ENCODE measurements at places on chromosomes 16 and 17.
A peak's percentile ranks its signal among the peaks of the same experiment; 100 is the strongest.

DNA sequence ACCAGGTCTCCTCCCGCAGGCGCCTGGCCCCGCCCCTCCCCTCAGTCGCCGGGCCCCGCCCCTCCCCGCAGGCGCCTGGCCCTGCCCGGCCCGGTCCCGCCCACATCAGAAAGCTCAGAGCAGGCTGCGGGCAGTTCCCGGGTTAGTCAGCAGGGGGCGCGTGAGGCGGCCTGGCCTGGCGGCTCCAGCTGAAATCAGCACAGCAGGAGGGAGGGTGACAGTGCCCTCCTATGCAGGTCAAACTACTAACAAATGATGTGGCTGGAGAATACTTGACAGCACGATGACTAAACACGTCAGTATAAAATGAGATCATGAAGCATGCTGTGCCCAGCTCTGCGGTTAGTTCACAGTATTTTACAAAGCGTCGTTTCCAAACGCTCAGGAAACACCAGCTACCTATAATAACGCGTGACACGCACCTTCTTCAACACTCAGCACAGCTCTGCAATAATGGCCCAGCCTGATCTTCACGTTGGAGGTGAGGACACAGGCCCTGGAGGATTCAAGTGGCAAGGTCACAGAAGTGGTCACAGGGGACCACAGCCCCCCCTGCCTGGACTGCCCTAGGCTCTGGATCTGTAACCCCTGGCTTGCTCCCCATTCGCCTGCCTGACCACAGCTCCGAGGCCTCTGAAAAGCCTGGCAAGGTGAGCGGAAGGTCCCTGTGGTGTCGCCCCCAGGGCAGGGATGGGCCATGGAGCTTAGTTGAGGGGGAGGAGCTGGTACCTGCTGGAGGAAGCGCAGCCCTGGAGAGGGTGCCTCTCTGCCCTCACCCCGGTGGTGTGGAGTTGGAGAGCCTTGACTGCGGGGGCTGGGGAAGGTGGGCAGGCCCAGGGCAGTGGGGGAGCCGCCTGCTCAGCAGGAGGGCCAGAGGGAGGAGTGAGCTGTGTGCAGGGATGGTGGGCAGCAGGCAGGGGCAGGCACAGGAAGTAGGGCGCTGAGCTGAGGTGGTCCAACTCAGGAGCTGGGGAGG is 81.2 kb downstream of the KCNJ12 start:
- DNase-seq, result peak; percentile 90

GRCh38 chr17:70405492-70406220 is 236.3 kb downstream of the KCNJ2 start:
- DNase-seq, result peak; percentile 98

GRCh38 chr16:29664091-29664921 is 1.3 kb downstream of the SPN start:
- DNase-seq, result no peak

GRCh38 chr16:79915761-79916160 is 315.2 kb upstream of the MAF start:
- DNase-seq, result no peak

GRCh38 chr16:13390986-13391305 is 489.5 kb downstream of the SHISA9 start:
- no peak for DNase-seq

DNA sequence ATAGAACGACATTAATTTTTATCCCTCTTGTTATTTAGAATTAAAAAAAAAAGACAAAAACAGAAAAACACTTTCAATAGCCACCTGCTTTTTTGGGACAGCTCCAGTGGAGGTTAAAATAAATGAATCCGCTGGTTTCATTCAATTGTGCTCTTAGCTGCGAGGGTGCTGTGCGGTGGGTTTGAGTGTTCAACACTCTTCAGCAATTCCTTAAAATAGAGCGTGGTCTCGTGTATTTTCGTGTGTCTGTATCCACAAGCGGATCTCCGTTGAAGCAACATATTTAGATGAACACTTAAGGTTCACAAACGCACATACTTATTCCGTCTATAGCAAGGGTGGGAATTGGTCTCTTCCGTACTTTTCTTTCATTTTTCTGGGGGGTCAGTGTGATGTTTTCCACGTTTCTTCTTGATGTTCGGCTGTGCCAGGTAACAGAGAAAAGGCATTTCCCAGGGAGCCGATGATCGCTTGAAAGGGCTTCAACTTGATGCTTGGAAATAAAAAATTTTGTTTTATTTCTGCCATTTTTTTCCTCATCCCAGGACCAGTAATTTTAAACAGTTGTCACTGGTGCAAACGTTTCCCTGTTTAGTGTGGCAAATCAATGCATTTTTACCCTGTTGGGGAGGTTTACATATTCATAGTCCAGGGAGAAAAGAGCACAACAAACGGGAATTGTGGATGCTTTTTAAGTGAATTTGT is 297.9 kb downstream of the IRF8 start:
- no peak for DNase-seq

- DNase-seq, result no peak
Measured at GRCh38 chr17:61846761-61847375, 16.5 kb downstream of the BRIP1 start.

GRCh38 chr17:48637323-48638260 is 11.4 kb upstream of the HOXB9 start:
- DNase-seq, result peak; percentile 48

- DNase-seq, result peak; percentile 40
Measured at GRCh38 chr17:6061290-6061689, 8.9 kb upstream of the WSCD1 start.

- peak; percentile 27 for DNase-seq
Measured at GRCh38 chr16:3807425-3808123, 72.9 kb downstream of the CREBBP start.

GRCh38 chr16:57809276-57810196 is 7.2 kb upstream of the KIFC3 start:
- no peak for DNase-seq

- DNase-seq, result no peak
Measured at GRCh38 chr16:52843381-52843780, 209.3 kb downstream of the CHD9NB start.

DNA sequence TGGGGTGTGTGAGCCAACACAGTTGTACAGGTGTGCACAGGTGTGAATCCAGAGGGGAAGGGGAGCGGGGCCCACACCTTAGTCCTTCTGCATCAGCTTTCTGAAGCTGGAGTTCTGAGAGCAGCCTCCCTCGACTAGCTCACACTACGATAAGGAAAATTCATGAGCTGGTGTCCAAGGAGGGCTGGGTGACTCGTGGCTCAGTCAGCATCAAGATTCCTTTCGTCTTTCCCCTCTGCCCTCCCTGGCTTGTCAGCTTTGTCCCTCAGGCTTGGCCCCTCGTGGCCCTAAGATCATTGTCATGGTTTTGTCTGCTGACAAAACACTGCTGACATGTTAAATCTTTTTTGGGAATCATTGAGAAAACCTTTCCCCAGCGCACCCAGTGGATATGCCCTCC is 47.5 kb downstream of the OR1D5 start:
- no peak for DNase-seq

GRCh38 chr17:63707151-63707550 is 7.2 kb upstream of the LIMD2 start:
- DNase-seq, result no peak

DNA sequence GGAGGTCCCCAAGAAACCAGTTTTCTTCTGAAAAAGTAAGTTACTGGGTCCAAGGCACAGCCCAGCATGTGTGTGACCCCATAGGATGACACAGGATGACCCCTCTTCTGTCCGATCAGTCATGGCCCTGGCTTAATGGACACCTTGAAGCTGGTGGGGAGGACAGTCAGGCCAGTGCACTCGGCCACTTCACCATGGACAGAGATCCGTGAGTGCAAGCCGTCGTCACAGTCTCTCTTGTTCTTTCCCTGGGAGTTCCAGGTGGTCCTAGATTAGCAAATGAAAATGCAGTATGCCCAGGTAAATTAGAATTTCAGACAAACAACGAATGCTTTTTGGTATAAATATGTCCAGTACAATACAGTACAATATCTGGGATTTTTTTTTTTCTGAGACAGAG is 1.4 kb upstream of the RNF222 start:
- no peak for DNase-seq

- peak; percentile 43 for DNase-seq
Measured at GRCh38 chr17:75036643-75037268, 10.0 kb downstream of the ATP5PD start.

GRCh38 chr16:85326113-85326793 is 214.0 kb upstream of the CIBAR2 start:
- DNase-seq, result peak; percentile 60

DNA sequence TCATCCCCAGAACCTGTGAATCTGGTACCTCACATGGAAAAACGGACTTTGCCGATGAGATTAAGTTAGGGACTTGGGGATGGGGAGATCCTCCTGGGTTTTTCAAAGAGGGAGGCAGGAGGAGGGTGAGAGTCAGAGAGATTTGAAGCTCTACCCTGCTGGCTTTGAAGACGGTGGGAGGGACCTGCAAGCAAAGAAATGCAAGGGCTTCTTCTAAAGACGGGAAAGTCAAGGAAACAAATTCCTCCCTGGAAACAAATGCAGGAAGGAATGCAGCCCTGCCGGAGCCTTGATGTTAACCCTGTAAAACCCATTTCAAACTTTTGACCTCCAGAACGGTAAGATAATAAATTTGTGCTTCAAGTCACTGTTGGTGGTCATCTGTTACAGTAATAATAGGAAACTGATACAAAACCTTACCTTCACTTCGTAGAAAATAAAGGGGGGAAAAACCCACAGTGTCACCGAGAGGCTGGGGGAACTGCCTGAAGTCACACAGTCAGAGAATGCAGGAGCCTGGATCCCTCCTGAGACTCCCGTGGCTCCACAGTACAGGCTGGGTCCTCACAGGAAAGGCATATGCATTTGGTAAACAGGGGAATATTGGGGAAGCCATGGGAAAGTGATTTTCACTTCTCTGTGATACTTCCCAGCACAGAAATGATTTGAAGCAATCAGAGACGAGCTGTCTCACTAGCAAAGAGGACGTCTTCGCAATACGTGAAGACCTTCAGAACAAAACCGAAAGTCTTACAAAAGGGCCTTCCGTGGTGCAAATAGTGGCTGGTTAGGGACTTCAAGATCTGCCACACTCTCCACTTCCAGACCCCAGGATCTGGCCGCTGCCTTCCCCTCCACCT is 58.9 kb upstream of the CLEC3A start:
- DNase-seq, result no peak

DNA sequence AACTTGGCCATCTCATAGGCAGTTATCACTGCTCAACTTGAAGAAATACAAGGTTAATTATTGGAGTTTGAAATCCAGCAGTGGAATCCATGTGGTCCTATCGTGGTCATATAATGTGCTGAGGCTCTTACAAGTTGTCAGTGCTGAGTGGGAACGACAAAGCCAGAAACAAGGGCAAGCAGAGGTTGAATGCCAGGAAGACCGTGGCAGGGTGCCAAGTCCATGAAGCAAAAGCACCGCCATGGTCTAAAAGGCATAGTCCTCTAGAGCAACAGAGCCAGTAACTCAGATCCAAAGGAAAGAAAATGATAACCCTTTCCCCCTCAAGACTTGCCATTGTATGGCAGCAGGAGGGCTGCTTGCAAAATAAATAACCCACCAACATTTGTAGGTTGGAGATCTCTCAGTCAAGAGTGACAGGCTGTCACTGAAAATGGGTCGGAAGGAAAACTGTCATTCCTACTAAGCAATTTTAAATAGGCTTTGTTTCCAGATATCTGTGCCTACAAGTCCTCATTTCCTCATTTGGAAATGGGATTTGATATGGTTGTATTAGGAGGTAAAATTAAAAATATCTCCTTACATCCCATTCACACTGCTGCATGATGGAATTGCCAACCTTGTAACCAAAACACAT is 36.4 kb upstream of the HSBP1 start:
- no peak for DNase-seq

- DNase-seq, result no peak
Measured at GRCh38 chr17:50372222-50372757, 694 bp downstream of the MRPL27 start.

DNA sequence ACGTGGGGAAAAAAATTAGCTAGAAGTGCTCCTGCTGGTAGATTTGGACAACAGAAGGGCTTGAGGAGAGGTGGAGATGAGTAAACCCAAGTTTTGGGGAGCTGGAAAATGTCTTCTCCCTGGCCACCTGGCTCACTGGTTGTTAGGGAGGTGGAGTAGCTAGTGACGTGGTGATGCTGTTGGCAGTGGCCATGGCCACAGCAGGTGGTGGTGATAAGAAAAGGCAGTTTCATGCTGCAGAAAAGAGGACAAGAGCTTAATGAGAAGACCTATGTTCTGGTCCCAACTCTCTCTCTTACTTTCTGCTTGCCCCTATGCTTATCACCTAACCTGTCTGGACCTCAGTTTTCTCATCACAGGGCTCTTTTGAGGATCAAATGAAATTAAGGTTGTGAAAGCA is 223.5 kb upstream of the N4BP1 start:
- DNase-seq, result no peak

GRCh38 chr17:44465276-44465675 is 37.9 kb downstream of the GPATCH8 start:
- DNase-seq, result no peak

GRCh38 chr17:2064147-2064489 is 9.2 kb downstream of the HIC1 start:
- no peak for DNase-seq

DNA sequence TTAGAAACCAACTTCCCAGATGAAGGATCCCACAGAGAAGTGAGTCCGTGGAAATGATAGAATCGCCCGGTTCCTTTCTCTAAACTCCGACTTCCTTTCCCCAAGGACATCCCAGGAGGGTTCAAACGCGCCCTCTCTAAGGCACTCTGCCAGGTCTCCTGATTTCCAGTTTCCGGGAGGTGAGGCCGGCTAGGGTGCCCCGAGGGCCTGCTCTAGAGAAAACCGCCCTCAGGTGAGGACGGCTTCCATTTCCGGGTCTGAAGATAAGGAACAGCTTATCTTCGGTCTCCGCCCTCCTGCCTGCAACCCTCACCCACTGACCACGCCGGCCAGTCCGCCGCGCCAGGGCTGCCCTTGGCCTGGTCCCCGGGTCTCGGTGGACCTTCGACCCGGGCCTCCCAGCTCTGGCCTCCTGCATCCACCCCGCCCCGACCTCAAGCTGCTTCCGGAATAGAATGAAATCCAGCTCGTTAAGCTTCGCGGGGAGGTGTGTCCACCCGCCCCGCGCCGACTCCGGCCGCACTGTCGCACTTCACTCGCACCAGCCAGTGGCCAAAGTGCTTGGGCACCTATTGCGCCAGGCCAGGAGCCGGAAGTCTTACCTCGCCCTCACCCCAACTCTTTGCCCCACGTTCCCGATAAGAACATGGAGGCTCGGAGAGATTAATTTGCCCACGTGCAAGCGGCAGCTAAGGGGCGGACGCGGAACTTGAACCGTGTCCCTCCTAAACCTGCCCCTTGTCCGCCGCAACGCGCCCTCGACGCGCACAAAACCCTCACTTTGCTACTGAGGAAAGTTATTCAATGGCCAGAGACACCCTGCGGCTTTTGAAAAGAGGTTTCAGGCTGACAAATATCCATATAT is 836 bp upstream of the MMP15 start:
- DNase-seq, result peak; percentile 25

- DNase-seq, result no peak
Measured at GRCh38 chr17:72458301-72458700, 337.5 kb downstream of the SOX9 start.

DNA sequence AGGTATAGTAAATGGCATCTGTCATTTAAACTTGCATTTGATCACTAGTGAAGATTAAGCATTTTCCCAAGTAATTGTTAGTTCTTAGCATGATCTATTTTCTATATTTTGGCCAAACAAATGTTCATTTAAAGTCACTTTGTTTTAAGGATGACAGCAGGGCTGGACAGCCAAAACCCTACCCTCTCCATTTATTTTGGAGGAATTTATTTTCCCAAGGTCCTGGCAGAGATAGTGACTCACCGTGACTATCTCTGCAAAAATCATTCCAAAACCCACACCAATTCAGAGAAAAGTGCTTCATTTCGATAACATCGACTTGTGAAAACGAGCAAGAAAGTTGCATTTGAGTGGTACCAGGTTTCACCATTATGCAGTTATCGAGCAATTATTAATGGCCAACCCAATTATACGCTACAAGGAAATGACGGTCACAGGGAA is 665 bp upstream of the AKAP1 start:
- DNase-seq, result no peak
